Left renal cortex interstitium (tissue), 4 donors: ENCODE measurements at places on chromosomes 1 and 21. TPM values are rescaled to one million over a fixed set of nuclear protein-coding genes. Genes with fewer than 3 reads are reported as not detected.

The TRIM63 gene
- polyA plus RNA-seq, result 0.78 TPM

The ADORA3 gene
- polyA plus RNA-seq, result 0.62 TPM

The KRTAP21-2 gene
- not detected for polyA plus RNA-seq

The TCHH gene
- 0.08 TPM for polyA plus RNA-seq

The GLUL gene
- polyA plus RNA-seq, result 316 TPM

GRCh38 chr1:7482772-7483495 is 288.2 kb upstream of the VAMP3 start:
- no peak for DNase-seq

DNA sequence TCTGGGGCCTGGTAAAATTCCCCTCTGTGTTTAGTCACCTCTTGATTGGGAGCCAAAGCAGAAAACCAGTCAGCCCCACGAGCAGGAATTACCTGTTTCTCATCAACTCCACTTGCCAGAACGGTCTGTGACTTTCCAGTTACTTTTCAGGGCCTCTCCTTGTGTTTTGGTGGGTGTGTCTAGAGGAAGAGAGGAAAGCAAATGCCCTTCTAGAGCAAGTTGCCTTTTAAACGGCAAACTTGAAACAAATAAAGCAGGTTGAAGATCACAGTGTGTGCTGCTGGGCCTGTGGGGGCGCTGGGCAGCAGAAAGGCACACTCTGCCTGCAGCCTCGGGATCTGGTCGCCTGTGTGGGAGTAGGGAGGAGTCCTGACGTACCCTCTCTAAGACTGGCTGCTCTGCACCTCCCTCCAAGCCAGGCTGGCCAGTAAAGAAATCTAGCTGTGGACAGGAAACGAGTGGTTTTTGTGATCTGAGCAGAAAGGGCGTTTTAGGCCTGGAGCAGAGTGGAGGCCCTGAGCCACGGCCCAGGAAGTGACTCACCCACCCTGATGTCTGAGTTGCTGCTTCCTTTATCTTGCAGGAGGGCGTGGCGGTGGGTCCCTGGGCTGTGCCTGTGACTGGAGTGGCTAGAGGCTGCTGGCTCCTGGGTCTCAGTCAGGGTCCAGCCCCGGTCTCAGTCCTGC is 11.1 kb upstream of the S100A11 start:
- DNase-seq, result peak; percentile 70

DNA sequence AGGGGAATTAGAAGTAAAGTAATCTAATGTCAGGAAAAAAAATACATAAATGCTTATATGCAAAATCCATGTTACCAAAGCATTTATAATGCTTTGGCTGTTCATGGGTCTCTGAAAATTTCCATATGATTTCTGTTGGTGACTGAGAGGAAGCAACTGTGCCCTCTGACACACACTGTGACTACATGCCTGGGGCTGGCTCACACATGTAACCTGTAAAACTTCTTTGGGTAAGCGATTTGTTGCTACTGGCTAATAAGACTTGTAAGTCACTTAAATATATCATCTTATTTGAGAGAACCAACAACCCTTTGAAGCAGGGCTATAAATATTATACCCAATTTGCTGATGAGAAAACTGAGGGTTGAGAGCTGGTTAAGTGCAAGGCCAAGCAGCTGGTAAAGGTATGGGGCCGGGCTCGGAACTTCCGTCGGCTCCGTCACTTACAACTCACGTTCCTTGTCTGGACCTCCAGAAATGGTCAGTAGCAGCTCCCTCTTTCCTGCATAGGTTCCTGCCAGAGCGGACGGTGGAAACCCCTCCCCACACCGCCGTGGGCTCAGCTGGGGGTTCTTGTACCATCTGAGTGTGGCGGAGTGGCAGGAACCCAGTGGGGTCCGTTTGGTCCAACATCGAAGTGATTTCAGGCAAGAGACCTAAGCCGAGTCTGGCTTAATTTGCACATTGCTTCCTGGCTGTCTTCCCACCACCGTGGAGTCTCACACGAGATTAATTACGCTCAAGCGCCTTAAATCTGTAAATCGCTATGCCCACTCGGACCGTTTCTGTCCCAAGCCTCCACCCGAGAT is 714 bp downstream of the DFFA start:
- DNase-seq, result no peak

- DNase-seq, result no peak
Observed at GRCh38 chr1:231616667-231617066, 9.9 kb upstream of the DISC1 start.

GRCh38 chr1:213786683-213787082 is 201.1 kb upstream of the PROX1 start:
- no peak for DNase-seq

DNA sequence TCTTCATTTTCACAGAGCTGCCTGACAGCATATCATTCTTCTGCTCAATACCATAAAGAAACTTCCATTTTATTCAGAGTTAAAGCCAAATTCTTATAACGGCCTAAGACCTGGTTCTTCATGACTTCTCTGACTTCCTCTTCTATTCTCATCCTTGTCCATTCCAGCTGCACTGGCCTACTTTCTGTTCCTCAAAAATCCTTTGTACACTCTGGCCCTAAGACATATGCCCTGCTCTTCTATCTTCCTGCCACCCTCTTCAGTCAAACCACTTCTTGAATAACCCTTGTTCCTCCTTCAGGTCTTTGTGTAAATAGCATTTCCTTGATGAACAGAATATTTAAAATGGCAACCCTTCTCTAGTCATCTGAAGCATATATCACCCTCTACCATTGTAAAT is 1338.7 kb upstream of the ADGRL2 start:
- DNase-seq, result no peak

DNA sequence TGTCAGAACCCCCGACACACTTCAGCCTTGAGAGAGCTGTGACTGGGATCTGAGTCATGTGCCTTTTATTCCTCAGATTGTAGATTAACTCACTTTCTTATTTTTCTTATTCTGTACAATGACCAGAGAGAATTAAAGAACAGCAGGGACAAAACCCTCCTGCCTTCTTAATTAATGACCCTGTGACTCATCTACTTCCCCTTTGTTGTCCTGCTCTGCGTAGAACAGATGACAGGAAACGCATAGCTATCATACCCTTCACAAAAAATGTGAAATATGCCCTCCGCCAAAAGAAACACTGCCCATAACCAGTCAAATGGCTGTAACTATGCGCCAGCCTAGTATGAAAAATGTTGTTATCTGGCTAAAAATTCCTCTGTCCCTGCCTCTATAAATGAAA is 9.1 kb upstream of the PADI2 start:
- DNase-seq, result peak; percentile 17

GRCh38 chr1:33119532-33120217 is 38.7 kb downstream of the AZIN2 start:
- no peak for DNase-seq

GRCh38 chr1:178579562-178579961 is 66.7 kb downstream of the TEX35 start:
- no peak for DNase-seq

DNA sequence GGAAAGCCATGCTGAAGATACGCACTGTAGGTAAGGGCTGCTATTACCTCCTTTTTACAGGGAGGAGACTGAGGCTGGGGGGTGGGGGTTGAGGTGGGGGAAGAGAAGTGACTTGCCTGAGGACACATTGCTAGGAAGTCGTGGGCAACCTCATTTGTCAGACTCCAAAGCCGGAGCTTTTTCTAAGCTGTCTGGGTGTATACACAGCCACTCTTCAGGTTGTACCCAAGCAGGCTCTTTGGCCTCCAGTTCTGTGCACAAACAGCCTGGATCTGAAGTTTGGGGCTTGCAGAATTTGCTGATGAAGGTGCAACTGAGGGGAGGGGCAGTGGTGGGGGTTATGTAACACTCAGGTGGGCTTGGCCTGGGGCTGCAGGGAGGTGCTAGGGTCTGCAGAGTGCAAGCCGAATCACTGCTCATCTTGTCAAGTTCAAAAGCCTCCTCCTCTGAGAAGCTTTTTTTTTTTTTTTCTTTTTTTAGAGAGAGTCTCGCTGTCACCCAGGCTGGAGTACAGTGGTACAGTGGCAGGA is 16.9 kb downstream of the TINAGL1 start:
- DNase-seq, result no peak

DNA sequence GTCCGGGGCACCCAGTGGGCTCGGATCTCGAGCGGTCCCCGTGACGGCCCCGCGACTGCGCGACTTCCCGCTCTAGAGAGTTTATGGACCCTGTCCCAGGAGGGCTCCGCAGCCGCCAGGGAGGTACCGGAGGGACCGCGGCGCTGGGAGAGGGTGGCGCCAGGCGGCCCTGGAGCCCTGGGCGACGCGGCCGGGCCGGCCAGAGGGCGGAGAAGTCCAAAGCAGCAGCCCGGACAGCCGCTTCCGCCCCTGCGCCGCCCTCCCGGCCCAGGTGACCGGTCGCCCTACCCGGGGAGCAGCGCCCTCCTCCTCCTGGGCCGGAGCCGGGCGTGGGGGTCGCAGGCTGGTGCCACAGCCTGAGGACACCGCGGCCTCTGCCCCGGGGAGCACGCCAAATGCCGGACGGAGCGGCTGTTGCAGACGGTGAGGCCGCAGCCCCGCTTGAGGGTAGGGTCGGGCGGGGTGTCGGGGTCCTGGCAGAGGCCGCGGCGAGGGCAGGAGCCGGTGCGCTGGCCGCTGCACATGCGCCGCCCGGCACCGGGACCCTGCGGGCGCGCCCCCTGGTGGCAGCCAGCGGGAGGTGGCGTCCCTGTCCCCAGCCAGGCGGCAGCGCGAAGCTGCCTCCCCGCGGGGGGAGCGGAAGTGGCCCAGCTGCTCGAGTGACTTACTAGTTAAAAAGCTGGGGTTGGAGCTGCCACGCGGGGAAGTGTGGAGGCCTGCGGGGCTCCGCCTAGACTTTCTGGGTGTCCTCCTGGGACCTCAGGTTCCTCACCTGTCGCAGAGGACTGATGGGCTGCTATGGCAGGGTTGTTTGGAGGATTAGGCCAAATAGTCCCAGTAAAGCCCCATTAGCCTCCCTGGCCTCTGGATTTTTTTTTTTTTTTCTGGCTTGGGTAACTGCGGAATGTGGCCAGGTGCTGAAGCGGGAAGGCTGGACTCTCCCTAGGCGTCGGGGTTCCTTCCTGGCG is 20.9 kb upstream of the ZNF678 start:
- DNase-seq, result peak; percentile 82

GRCh38 chr21:23218667-23219066 is 2220.5 kb downstream of the NCAM2 start:
- no peak for DNase-seq

DNA sequence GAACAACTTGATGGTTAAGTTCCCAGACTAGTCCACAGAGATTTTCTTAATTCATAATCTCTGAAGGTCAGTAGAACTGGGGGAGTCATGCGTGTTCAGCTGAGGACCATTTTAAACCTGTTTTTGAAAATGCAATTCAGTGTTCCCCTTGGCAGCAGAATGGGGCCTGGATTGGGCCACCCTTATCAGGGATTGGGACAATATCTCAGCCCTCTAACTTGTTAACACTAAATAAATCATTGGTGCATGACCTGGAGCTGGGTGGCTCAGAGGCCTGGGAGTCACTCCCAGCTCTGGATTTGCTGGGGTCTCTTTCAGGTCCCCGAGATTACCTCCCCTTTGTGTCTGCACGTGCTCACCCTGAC is 55.3 kb downstream of the MRPS6 start:
- no peak for DNase-seq
